ENCODE measurements at places on chromosomes 1 and 21. TPM values are rescaled to one million over a fixed set of nuclear protein-coding genes. Genes with fewer than 3 reads are reported as not detected.

DNA sequence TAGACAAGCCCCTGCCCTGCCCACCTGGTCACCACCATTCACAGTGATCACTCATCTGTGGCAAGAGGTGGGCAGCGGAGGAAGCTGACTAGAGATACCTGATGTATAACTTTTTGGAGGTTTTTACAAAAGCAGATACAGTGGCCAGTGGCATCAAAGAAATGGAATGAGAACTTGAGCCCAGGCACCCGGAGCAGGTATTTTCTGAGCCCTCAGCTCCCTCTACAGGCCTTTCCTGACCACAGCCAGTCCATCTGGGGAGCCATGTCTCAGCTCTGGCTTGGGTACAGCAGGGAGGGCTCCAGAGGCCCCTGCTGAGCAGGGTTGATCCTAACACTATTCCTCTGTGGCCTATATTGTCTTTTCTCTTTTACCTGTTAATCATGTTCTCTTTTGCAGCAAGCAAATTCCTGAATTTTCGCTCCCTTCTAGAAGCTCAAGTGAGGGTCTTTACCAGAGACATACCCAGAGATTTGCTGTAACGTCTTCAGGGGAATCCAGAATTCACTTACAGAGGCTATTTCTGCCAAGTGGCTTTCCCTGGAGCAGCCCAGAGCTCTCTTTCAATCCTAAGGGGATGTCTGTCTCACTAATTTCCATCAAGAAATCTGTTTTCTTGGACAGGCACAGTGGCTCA, 27.3 kb downstream of the GPR157 start:
- no peak for DNase-seq

- DNase-seq = no peak
These were observed at the start of gene B3GALT2 for GRCh38 chr1:193185901-193186731. Gene B3GALT2, minus strand, starts transcription at chr1:193186613. Its CDS starts 5,051 bp downstream, at chr1:193181562.

DNA sequence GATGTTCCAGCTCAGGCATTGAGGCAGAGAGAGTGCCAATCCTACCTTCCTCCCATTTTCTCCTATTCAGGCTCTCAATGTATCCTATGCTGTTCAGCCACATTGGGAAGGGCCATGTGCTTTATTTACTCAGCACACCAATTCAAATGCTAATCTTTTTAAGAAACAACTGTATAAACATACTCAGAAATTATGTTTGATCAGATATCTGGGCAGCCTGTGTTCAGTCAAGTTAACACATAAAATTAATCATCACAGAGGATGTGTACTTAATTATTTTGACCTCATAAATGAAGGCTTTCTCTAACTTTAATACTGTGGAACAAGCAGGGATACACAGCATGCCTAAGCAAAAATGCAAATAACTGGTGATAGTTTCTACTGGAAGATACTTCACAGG, 149.8 kb downstream of the NCAM2 start:
- no peak for DNase-seq

DNA sequence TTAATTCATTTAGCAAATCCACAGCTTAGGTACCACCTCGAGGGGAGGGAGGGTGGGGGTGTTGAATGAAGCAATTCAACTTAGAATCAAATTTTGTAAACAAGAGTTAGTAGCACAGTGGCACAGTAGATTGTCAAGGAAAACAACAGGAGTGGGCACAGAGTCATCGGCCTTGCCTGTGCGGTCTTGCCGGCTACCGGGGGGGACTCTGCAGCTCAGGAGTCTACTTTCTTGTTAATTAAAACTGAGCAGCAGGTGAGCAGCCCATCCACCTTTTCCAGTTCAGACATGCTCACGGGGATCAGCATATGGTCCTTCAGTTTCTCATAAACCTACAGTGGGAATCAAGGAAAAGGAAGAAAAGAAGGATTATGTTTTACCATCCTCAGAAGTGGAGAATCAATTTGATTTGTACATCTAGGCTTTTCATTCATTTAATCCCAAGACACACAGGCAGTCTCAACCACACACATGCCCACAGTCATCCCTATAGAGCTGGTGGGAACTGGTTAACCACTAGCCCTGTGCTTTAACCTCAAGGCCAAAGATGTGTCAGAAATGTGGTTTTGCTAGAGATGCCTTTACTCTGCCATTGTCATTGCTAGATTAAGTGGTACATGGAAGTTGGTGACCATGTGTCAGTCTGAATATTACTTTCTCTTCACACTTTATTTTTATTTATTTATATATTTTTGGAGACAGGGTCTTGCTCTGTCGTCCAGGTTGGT, 45.0 kb upstream of the BCL10 start:
- no peak for DNase-seq

DNA sequence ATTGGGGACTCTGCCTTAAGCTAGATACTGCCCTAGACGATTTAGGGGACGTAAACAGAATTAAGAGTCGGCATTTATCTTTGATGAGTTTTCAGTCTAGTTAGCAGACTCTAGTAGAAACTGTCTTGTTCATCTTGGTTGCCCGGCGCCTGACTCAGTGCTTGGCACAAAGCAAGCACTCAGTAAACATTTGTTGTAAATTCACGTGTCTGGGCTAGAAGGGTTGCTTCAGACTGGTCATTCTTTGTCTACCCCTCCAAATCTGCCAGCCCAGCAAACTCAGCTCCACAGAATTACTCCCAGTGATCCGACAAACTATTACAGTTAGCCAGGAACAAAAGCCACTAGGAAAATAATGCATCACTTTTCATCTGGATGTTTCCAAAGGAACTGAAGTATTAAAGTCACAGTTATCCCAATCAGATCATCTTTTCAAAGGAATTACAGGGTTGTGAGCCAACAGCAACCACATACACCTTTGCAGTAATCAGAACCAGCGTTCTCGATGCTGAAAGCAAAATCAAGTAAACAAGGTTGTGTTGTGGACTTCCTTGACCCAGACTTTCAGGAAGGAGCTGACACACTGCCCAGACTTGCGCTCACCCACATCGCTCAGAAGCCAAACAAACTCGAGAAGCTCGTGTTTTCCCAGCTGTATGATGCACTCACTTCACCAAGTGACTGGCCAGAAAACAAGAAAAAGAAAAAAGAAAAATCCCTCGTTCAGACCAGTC, 66.5 kb upstream of the GADD45A start:
- DNase-seq = peak; percentile 67

GRCh38 chr1:33305816-33306652, 14.9 kb downstream of the A3GALT2 start:
- DNase-seq = no peak

DNA sequence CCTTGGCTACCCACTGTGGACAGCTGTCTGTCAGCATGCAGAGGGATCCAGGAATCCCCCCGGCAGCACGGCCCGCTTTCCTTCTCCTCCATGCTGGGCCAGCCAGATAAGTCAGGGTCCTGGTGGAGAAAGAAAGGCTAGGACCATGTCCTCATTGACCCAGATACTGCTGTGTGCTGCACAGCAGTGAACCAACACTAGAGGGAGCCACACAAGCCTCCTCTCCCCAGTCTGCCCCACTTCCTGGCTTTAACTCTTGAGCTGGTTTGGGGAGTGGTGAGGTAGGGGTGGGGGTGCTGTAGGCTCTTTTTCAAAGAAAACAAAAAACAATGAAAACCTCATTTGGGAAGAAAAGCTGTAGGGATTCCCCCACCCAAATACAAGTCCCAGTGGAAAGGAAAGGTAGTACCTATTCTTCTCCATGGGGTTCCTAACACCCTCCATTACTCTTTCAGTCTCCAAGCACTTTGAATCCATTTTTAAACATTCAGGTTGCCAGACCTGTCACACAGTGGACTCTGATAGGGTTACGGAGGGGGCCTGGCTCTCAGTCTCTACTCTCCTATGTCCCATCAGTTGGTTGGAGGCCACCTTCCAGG, 84.9 kb upstream of the CD1D start:
- DNase-seq = no peak

DNA sequence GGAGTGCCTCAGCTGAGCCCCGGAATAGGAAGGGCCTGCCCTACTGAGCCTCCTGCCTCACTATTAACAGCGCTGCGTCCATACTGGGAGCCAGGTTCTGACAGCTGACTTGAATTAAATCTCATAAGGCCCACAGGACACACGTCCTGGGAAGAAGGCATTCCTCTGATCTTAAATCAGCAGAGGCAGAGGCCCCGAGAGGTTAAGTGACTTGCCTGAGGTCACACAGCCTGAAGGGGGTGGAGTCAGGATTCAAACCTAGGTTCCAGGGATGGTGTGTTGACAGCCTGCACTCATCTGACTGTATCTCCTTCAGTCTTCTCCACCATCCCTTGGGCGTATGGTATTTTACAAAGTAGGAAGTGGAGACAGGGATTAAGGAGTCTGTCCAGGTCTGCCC, 79.8 kb downstream of the AJAP1 start:
- no peak for DNase-seq

DNA sequence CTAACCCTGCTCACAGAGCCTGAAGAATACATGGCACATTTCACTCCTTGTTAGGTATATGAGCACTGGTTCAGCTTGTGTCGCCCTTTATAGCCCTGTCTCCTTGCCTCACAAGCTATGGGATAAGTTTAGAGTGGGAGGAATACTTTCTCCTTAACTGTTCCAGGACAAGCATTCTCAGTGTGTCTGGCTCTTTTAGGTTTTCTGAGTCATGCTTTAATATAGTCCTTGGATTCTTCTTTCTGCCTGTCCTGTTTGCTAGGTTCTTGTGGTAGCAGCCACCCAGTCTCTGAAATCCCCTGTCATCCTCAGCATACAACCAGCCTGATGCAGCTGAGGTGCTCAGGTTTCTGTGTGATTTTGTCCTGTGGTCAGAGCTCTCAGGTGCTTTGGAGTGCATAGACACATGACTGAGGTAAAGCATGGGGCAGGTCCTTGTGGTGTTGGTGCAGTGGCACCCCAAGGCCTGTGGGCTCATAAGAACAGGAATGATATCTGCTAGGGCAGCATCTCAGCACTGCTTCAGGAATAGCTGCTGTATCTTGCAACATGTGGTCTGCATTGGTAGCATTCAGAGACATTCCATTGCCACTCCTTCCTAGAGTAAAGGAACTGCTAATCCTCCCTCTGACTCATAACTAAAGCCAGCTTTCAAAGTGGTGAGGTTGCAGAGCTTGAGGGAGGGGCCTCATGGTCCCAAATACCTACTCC, 14.2 kb upstream of the CASQ2 start:
- no peak for DNase-seq

GRCh38 chr1:194117582-194117981, 931.2 kb upstream of the B3GALT2 start:
- DNase-seq = no peak

- DNase-seq = no peak
These were observed 3.5 kb upstream of the ACBD6 start for GRCh38 chr1:180505732-180506335.

DNA sequence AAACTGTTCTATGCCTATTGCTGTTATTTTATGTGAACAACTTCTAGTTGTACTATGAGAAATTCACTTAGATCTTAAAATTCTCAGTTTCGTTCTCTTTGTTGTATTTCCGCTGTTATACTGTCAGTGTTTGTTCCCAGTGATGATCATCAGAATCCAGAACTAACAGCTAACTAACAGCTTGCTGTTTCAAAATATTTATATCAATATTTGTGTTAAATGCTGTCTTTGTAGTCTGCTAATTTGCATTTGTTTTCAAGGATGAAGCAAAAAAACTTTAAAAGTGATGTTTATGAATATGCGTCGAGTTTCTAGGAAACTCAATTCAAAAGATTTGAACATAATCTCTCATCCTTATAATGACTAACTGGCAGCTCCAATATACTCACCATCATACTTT, 84.5 kb downstream of the SPATA17 start:
- DNase-seq = no peak

DNA sequence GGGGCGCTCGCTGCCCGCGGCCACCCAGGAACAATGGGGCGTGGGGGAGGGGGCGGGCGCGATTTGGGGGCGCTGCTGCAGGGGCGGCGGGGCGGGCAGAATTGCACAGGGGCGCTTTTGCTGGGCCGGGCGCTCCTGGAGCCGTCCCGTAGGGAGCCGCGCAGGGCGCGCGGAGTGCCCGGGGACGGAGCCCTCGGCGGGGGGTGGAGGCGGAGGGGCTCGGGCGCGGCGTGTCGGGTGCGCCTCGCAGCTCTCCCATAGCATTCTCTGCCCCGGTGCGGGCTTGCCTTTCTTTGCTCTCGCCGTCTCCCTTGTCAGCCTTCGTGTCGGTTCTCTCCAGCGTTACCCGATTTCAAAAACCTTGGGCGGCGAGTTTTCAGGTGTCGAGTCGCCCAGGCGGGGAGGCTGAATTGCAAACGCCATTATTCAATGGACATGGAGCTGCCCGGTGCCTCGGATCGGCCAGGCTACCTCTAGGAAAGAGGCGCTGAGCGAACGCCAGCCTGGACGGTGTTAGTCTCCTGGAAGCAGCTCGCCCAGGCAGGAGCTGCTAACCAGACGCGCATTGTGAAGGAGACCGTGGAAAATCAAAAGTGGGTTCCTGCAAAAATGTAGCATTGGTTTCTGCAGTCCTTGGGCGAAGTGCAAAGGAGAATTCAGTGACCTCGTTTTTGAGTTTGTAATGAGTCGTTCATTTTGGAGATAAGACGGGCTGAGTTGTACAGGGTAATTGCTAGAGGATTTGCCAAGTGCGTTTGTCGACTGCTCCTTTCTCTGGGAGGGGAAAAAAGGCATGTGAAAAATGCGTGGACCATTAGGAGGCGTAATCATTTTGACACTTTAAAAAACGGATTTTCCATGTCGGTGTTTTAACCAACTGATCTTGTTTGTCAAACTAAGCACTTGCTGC, 626 bp downstream of the CXADR start:
- no peak for DNase-seq

TEX38 gene
- not detected for total RNA-seq

BSND gene
- not detected for total RNA-seq

LCE1E gene
- total RNA-seq = not detected

HSD3B1 gene
- not detected for total RNA-seq

ANGPTL7 gene
- 0.51 TPM for total RNA-seq

LYSMD1 gene
- 12.3 TPM for total RNA-seq

COL8A2 gene
- 1.0 TPM for total RNA-seq

Measured in Right ventricle myocardium inferior (tissue), 1 donor.